CD4-positive, alpha-beta T cell treated with Interleukin-1 beta for 1 hour (primary cell): ENCODE measurements at places on chromosomes 16 and 17.
A peak's percentile ranks its signal among the peaks of the same experiment; 100 is the strongest.

- DNase-seq, result no peak
Observed at GRCh38 chr16:23351360-23351759, 49.3 kb downstream of the SCNN1B start.

DNA sequence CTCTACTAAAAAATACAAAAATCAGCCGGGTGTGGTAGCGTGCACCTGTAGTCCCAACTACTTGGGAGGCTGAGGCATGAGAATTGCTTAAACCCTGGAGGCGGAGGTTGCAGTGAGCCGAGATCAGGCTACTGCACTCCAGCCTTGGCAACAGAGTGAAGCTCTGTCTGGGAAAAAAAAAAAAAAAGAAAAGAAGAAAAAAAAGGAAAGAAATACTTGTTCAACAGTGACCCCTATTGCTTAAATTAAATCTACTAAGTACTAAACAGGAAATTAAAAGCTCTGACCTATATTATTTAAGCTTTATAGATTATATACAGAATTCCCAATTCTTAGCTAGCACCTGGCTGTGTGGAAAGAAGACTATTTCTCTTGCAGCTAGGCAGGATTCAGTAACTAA, 48.9 kb downstream of the FBXL20 start:
- no peak for DNase-seq

DNA sequence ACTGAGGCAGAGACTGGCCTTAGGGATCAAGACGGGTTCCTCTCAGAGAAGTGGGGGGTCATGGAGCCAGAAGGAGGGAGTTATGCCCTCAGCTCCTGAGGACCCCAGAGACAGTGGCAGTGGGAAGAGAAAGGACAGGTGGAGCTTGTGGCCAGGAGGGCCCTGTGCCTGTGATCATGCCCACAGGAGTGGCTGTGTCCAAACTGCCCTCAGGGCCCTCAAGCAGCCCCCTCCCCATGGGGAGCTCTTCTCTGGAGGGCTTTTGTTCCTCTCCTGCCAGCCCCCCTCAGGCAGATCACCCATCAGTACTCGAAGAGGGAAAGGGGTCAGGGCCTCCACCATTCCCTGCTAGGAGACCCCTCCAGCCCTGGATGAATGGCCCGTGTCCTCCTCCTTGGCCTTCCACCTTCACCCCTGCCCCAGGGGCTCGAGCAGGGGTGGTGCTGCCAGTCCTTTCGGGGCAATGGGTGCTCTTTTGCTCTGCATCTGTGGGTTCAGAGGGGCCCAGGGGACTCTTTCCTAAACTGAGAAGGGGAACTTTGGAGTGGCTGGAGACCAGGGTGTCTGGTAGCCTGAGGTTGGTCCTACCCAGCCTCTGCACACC, 52.7 kb downstream of the BEAN1 start:
- DNase-seq, result no peak

GRCh38 chr16:705431-706188, at the start of gene FBXL16:
Gene FBXL16 (minus strand): TSS chr16:705801. CDS start chr16:697405, 8,396 bp downstream.
- no peak for DNase-seq

DNA sequence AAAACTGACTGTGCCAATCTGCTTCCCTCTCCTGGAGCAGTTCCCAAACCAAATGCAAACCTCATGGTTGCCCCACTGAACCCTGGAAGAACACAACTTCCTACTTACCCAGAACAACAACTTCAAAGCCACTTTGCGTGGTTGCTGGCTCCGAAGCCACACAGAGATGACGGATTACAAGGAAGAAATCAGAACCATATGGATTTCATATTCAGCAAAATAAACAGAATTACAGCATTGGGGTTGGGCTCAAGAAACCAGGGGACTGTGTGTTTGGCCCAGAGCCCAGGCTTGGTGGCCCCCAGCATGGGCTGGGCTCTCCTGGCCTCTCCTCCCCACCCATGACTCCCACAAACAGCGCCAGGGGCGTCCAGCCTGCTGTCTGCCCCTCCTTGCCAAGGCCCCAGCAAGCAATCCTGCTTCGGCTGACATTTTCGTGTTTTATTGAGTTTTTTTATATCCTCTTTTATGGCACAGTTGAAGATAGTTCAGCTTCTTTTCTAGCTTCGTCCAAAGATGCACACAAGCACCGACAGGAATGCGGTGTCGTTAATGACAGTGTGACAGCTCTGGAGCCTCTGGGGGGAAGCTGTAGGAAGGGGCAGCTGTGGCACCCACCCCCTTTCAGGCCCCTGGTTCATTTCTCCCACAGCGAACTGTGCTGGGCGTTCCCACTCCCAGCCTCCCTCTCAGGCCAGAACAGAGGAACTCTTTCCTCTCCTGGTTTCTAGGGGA, 137.1 kb downstream of the GAS7 start:
- no peak for DNase-seq

- no peak for DNase-seq
Observed at GRCh38 chr16:70582280-70582978, 58.8 kb downstream of the SF3B3 start.

DNA sequence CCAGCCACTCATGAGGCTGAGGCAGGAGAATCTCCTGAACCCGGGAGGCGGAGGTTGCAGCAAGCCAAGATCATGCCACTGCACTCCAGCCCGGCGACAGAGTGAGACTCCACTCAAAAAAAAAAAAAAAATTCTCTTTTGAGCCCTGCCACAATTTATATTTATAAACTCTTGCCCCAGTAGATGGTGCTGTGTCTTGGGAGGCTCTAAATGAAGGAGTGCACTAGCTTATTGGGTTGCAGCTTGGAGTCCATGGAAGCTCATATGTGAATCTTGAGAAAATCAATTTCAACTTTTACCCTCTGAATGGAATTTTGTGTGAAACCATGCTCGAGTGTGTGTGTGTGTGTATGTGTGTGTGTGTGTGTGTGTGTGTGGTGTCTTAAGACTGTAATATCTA, 420.1 kb downstream of the HS3ST4 start:
- DNase-seq, result no peak

GRCh38 chr16:30921748-30922419, 1.5 kb upstream of the FBXL19 start:
- DNase-seq, result peak; percentile 90

GRCh38 chr16:24491731-24492130, 47.6 kb upstream of the RBBP6 start:
- DNase-seq, result no peak

- DNase-seq, result no peak
Observed at GRCh38 chr17:60355663-60356594, 36.0 kb downstream of the USP32 start.

DNA sequence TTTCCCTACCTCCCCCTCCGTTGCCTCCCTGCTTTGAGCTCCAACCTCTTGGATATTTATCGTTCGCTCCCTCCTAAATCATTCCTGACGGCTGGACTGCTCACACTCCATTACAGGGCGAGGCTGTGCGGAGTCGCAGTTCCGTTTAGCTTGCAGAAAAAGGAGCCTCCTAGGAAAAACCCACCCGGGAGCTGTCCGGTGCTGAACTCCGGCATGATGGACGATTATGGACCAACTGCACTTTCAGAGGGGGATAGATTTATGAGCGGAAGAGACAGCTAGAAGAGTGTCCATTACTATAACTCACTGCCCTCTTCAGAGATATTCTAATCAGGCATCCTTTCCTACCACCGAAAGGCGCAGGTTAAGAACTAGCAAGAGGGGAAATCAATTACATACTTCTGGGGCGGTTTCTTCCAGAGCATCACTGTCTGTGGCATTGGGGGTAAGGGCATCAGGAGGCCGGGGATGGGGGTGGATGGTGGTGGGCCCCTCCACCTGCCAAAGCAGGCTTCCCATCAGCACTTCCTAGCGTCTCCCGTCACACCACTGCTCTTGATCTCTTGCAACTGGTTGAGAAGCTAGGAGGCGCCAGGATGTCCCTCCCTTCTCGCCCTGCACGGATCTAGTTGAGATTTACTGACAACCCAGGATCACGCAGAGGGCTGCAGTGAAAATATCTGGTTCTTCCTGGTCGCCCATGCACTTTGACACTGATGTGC, 251.2 kb downstream of the ENGASE start:
- DNase-seq, result no peak

DNA sequence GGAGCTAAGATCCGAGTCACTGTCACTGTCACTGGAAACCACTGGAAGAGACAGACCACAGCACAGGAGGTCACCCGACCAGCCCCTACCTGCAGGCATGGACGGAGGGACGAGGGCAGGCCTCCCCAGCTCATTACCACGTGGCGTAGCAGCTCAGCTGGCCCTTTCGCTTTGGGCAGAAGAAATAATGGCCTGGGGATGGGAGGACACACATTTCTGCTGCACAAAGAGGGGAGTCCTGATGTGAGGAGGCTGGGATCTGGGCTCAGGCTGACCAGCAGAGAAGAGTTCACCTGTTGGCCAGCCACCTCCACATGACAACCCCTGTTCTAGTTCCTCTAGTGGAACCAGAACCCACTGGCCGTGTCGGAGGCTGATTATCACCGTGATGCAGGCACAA, 38.2 kb upstream of the DOC2B start:
- no peak for DNase-seq

- DNase-seq, result no peak
Observed at GRCh38 chr16:52473096-52473495, 73.8 kb downstream of the TOX3 start.

GRCh38 chr17:43027091-43028032, 2.3 kb downstream of the RND2 start:
- DNase-seq, result no peak

DNA sequence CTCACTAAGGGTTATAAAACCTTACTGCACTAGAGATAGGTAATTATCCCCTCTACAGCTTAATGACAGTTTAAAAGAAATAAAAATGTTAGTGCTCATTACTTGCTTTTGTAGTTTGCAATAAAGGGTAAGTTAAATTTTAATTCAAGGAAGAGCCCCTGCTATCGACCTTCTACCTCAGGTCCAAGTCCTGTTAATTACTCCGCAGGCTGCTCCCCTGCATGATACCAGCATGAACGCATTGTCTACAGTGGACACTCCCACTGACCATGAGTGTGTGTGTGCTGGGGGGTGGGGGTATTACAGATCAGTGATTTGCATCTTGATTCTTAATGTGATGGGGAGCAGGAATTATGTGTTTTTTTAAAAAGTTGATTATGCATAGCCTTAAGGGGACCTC, 103.1 kb downstream of the AATF start:
- no peak for DNase-seq

GRCh38 chr16:88705801-88706228, 393 bp downstream of the RNF166 start:
- no peak for DNase-seq

- no peak for DNase-seq
Observed at GRCh38 chr16:4060009-4060408, 56.2 kb downstream of the ADCY9 start.
